Activated CD4-positive, CD25-positive, alpha-beta regulatory T cell treated with anti-CD3 and anti-CD28 coated beads, Interleukin-2, amount 50 U/mL, for 24 hours (primary cell): ENCODE measurements at places on chromosomes 6 and 20.
A peak's percentile ranks its signal among the peaks of the same experiment; 100 is the strongest.

DNA sequence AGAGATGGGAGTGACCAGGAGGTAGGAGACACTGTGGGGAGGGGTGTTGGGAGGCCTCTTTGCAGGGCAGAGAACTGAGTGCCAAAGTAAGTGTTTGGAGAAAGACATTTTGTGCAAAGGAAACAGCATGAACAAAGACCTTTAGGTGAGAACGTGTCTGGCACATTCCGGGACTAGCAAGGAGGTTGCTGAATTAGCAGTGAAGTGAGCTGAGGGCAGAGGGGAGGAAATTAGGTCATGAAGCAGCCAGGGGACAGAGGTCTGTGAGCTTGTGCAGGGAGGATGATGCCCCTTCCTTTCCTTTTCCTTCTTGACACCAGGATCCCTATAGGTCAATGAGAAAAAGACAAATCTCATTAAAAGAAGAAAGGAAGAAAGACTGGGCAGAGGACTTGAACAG lies 21.4 kb upstream of the AHCY start:
- ATAC-seq: no peak

- ATAC-seq: peak; percentile 23
Measured at GRCh38 chr6:11710311-11710761, 68.3 kb downstream of the ADTRP start.

DNA sequence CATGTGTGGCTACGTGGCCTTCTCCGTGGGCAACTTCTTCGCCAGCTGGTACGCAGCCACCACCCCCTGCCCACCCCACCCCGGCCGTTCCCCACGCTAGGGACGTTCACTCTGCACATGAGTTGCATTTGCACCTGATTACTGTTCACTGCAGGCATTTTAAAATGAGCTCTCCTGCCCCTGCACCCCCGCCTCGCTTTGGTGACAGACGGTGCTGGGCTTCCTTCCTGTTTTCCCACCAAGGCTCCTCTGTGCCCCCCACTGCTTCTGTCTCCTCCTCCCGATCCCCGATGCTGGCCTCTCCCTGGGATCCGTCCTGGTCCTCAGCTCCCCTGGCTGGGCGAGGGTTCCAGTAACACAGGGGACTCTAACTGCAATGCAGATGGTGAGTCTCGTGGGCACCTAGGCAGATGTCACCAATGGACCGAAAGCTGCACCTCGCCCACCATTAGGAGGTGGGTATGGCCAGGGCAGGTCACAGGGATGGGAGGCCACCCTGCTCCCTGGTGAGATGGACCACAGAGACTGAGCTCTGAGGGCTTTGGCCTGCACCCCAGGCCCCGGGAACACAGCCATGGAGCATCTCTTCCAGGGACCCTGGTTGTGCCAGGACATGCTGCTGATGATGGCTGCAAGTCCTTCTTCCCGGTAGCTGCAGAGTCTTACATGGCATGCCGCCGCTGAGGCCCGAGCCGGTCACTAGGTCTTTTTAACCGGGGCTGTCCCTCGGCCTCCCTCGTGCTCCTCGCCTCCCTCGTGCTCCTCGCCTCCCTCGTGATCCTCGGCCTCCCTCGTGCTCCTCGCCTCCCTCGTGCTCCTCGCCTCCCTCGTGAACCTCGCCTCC lies 3.8 kb downstream of the UNC93A start:
- no peak for ATAC-seq

DNA sequence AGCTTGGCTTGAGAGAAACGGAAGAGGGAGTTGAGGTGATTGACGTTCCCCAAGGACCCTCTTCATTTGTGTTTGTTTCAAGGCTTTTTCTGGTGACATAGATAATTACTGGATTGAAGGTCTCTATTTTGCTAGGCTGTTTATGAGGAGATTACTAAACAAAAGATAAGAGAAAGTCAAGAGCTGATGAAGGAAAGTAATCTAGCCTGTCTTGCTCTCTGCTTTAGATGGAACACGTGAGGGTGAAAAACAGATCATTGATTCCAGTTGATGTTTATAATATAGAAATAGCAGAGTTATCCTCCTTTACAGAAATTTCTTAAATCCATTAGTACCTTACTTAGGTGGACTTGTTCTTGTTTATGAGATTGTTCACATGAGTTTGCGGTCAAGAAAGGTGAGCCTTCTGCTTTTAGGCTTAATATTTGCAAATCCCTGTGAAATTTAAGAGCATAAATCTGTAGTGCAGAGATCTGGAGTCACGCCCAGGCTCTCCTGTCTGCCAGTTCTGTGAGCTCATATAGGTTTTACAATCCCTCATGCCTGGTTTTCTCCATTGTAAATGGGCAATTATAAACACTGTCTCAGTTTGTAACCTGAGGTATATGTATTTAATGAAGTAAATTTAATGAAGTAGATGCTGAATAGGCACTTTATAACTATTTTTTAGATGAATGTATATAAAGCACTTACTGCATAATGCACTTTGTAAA lies 272.8 kb downstream of the NKAIN2 start:
- ATAC-seq: no peak

GRCh38 chr6:24919056-24919892 lies 16.5 kb downstream of the RIPOR2 start:
- ATAC-seq: peak; percentile 11

GRCh38 chr20:381581-382290 lies 1.2 kb downstream of the TRIB3 start:
- ATAC-seq: peak; percentile 65

GRCh38 chr6:108169464-108170331 lies 3.9 kb downstream of the NR2E1 start:
- ATAC-seq: no peak

DNA sequence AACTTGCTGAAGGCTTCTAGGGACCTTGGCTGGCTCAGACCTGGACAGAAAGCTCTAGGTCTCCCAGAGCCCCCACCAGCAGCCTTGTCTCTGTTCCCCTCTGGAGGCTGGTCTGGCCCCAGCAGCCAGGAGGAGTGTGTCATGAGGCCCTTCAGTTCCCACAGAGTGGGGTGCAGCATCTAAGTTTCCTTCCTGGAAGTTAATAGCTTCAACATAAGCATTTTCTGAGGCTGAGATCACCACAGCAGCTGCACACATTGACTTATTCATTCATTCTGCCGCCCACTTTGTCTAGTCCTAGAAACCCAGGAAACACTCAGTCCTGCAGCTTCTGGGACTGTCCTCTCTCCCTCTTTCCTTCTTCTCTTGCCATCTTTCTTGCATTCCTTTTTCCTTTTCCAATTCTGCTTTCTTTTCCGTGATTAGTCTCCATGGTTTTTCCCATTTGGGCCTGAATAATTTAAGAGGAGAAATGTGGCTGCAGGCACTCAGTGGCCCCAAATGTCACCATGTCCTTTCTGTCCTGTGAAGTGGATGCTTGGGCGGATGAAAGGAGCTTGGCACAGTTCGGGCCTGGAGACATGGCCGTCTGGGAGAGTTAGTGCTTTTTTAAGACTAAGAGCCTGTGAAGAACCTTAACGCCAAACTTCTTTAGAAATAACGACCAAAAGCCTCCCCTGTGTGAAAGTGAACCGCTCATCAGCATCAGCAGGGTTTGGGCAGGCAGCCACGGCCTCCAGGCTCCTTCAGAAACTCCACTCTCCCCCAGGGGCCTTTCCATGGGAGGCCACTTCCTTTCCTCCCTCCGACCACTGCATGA lies 31.0 kb upstream of the PCMTD2 start:
- ATAC-seq: no peak

DNA sequence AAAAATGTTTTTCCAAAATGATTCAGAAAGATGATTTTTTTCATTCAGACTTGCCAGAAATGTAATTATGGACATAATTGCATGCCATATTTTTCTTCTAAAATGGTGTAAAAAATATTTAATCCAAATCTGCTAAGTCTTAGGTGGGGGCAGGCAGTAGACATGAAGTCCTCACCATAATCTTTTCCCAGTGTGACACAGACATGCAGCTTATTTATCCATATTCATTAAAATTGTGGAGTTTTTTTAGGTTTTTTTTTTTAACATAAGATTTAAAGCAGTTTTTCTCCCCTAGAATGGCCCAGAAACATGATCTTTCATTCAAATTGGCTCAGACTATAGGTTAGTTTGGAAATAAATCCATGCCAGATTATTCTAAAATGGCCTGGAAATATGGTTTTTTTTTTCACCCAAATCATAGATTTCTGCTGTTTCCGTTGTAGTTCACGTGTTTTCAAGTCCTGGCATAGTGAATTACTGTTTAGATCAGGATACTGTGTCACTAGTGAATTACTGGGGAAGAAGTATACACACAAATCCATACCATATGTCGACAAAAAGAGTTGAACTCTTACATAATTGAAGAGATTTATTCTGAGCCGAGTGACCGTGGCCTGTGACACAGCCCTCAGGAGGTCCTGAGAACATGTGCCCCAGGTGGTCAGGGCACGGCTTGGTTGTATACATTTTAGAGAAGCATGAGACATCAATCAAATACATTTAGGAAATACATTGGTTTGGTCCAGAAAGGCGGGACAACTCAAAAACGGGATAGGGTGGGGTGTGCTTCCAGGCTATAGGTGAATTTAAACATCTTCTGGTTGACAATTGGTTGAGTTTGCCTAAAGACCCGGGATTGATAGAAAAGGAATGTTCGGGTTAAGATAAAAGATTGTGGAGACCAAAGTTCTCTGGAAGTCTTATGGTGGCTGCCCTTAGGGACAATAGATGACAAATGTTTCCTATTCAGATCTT lies 33.9 kb downstream of the ZNF133 start:
- ATAC-seq: no peak

DNA sequence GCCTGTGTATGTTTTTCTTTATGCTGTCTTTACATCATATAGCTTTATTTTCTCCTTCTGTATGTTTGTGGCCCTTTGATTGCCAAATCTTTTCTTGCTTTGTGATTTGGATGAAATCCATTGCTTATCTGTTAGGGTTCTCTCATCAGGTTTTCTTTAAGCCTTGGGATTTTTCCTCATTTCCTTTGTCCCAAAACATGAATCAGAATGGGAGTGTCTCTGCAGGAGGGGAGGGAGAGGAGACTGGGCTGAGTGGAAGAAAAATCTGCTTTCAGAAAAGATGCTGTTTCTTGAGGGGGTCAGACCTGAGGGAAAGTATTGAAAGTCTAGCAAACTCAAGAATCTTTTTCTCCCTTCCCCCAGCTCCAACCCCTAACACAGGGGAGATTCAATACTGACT lies 758.0 kb upstream of the MMS22L start:
- ATAC-seq: no peak

DNA sequence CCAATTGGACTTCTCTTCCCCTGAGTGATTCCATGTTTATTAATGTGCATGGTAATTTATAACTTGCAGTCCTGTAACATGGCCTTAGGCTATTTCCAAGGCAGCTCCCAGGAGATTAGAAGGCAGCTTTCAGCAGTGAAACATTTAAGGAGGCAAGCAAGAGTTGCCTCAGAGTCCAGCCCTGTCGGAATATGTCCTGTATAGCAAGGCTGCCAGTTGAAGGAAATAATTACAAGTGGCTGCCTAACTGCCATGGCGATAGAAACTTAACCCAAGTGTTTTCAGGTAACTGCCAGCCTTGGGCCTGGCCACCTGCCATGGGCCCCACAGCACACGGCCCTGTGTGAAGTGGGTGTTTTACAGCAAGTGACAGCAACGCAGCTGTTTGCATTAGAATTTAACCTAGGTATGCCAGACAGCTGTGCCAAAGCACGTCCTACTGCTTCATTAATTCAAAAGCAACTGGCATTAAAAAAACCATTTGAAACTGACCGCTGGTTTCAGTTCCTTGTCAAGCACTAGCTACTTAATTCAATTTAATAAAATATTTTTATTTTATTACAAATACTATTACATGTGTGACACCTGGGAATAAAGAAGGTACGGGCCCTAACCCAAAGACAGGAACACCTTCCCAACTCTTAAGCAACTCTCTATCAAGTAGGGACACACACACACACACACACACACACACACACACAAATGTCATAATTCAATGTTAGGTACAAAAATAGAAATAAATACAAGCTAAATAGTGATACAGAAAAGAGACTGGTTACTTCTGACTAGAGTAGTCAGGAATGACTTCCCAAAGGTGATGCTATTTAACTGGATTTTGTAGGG lies 151.8 kb upstream of the HEY2 start:
- no peak for ATAC-seq

GRCh38 chr20:15059438-15059837 lies 722.0 kb upstream of the FLRT3 start:
- no peak for ATAC-seq

DNA sequence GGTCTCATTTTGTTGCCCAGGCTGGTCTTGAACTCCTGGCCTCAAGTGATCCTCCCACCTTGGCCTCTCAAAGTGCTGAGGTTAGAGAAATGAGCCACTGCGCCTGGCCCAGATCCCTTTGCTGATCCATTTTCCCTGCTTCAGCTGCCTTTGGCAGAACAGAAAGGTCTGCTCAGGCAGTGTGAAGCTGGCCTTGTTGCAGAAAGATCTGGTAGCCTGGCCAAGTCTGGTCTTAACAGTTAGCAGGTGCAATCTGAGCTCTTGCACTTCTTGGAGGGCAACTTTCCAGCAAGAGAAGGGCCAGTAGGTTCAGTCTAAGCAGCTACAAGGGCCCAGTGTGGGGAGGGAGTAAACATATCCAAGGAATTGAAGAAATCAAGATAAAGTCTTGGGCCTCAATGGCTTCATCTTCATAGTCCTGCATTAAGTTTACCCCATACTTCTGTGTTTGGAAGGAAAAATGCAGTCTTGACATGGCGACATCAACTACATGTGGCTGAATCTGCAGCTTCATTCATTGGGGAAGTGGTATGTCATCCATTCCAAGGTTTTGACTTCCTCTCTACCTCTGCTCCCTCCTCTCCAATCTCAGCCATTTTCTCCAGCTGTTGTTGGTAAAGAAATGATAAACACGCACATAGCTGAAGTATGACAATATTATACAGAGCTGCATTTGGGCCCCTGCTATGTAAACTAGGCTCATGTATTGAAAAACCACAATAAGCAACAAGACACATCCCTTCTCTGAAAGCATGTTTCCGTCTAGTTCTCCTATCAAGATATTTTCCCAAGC lies 39.0 kb upstream of the NEDD9 start:
- ATAC-seq: no peak

- ATAC-seq: peak; percentile 4
Measured at GRCh38 chr6:135179920-135180541, 1.1 kb upstream of the MYB start.

GRCh38 chr6:82607998-82608725 lies 244.5 kb downstream of the TPBG start:
- ATAC-seq: no peak

DNA sequence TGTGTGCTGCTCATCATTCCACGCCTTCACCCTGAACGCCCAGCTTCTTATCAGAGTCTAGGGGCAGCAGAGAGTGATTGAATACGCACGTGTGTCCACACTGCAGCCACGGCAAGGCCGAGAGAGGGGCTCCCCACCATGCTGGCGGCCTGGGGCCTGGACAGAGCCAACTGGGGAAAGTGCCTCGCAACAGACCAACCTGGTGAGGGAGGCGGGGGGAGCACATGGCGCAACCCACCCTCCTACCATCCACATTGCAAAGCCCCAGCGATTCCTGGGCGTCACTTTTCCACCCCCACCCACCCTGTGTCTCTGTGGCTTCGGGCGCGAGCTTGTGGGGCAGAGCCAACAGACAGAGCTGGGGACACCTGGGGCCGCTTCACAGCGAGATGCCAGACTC lies 66.4 kb upstream of the DUSP22 start:
- ATAC-seq: no peak

- ATAC-seq: no peak
Measured at GRCh38 chr6:169996378-169997051, 245.1 kb downstream of the ERMARD start.

- ATAC-seq: no peak
Measured at GRCh38 chr20:14336686-14337085, 726 bp downstream of the FLRT3 start.

GRCh38 chr6:37033255-37033654 lies 27.8 kb downstream of the FGD2 start:
- peak; percentile 94 for ATAC-seq
